ENCODE measurements at places on chromosomes 5 and 9.

- no peak for DNase-seq
Observed at GRCh38 chr9:131253891-131254491, 22.3 kb downstream of the FAM78A start.

DNA sequence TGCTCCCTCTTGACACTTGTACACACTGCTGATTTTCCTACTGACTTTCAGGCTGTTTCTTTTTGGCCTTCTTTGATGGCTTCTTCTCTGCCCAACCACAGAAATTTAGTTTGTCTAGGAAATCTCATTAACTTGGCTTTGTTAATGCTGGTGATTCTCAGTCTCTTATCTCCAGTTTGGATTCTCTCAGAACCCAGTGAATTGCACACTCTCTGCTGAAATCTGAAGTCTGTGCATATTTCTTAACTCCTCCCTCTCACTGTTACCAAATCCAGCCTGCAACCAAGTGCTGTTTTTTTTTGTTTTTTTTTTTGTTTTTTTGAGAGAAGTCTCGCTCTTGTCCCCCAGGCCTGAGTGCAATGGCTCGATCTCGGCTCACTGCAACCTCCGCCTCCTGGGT lies 117.2 kb downstream of the CDC42SE2 start:
- no peak for DNase-seq

DNA sequence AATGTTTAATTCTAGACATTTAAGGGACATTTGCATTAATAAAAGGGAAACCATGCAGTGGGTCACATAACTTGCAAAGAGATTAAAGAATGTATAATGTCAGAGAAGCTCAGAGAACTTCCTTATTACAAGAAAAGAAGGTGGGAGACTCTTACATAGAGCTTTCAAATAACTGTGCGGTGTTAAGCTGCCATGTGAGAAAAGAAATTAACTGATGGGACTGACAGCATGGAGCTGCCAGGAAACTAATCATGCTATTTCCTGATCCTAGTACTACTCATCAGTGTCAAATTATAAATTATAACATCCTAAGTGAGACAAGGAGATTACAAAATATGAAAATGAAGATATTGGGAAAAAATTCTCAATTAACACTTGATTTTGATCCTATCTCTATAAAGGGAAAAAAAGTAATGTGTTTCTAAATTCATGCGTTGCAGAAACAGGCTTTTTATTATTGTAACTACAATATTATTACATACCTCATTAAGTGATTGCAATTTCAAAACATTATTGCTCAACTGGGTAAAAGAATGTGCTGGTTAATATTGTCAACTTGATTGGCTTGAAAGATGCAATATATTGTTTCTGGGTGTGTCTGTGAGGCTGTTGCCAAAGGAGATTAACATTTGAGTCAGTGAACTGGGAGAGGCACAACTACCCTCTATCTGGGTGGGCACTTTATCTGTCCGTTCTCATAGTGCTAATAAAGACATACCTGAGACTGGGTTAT lies 609.5 kb upstream of the NUDT12 start:
- DNase-seq: no peak

DNA sequence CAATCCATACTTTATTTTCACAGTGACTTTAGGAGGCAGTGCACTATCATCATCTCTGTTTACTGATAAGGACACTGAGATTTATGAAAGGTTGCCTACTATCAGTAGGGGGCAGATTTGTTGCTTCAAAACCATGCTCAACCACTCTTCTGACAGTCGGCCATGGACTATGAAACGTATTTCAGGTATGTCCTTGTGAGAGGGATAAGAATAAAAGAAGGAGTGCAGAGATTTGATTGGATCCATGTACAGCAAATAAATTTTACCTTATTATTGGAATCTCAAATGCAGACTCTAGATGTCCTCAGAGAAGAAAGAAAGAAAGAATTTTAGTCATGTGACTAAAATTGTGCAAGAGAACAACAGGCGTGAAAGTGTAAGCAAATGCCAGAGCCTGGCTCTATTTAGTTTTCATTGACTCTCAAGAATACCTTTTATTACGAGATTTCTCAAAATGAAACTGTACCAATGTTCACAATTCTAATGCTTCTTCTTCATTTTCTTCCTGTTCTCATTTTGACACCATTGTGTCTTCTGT lies 296.6 kb upstream of the RASA1 start:
- no peak for DNase-seq

- DNase-seq: no peak
Observed at GRCh38 chr5:133847301-133847700, 121.1 kb downstream of the C5orf15 start.

- no peak for DNase-seq
Observed at GRCh38 chr9:16879416-16879815, 8.9 kb upstream of the BNC2 start.

GRCh38 chr5:116671211-116671736 lies 96.7 kb upstream of the SEMA6A start:
- DNase-seq: no peak

GRCh38 chr9:92535940-92536850 lies at the start of gene ECM2:
Gene ECM2, minus strand, starts transcription at chr9:92535990. Its CDS starts 13,124 bp downstream, at chr9:92522866.
- peak; percentile 48 for DNase-seq

DNA sequence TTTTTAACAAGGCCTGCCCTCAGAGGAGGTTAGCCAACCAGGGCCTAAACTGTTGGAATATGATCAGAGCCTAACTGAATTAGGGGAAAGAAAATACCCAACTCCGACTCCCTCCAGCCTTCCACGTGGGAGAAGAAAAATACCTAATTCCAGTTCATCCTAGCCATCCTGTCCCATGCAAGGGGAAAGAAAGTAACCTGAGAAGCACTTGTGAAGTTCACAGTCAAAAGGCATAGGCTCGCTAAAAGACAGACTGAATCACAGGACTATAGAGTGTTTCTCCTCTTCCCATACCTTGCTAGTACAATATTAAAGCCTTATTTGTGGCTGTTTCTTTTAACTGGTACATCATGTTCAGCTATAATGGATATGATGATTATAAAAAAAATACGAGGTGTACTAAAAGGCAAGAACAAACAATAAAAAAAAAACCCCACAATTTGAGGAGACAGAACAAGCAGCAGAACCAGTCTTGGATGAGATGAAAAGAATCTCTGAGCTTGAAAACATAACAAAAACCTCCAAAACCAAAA lies 18.0 kb upstream of the ATP10B start:
- no peak for DNase-seq

DNA sequence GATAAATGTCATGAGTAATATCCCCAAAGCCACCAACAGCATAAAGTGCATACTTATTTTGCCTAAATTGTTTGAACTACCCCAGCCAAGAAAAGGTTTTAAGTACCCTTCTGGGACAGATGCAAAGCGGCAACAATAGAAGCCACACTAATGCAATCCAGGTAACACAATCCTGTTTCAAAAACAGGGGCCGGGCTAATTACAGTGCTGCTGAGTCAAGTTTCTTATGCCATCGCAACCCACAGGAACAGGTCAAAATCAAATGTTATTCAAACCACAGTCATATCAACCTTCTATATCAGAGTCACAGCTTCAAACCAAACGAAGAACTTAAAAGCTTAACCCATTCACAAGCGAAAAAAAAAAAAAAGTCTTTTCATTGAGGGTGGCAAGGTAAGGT lies 28.3 kb downstream of the EBF1 start:
- DNase-seq: no peak

DNA sequence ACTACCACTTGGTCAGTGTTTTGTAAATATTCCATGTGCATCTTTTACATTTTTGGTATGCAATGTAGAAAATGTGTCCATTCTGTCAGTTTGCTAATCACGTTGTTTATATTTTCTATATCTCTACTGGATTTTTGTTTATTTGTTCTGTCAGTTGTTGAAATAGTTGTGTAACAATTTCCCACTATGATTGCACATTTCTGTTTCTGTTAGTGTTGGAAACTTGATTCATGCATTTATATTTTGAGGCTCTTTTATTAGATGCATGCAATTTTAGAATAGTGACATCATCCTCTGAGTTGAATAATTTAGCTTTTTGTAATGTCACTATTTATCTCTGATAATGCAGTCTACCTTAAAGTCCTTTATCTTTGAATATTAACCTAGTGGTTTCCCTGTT lies 25.8 kb upstream of the LECT2 start:
- no peak for DNase-seq

DNA sequence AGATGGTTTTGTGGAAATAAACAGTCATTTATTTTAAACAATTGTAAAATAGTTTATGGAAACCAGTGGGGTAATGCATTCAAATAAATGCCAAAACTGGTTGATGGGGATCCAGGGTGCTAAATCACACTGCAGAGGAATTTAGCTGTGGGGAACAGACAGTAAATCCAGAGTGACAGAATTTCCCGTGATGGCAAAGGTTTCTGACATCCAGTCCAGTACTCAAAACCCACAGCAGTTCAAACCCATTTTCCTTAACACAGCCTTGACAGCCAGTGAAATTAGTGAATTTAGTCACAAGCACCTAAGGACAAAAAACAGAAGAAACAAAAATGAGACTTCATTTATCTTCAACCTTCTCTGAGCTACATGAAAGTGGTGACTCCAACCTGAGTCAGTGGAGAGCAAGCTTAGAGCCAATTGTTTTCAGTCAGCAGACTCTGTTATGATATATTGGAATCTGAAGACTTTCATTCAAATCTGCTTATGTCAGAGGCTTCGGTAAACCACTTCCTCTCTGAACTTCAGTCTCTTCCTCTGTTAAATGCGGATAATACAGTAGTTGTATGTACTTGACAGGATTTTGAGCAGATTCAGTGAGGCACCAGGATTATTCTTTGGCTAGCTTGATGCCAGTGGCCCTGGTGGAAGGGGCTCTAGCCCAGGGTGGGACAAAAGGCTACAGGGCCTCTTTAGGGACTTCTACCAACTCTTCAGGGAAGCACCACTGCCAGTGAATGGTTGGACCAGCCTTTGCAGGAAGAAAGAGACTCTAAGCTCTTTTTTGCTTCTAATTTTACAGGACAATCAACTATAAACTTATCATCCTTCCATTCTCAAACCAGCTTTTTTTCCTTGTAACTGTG lies 185.3 kb downstream of the MAPKAP1 start:
- peak; percentile 83 for DNase-seq

DNA sequence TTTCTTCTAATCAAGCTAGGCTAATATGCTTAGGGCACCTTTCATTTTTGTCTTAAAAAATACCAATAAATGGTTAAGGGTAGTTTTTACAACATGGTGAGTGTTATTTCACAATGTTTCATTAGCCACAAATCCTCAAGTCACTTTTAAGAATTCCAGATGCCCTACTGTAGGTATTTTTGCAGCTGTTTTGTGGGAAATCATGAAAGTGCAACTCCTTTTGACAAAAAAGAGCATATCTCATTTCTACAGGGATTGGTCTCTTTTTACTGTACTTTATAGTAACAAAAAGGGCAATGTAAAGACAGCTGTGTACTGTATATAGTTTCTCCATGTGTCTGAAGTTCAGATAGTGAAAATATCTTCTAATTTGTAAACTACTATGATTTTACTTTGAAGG lies 28.3 kb upstream of the GAS1 start:
- DNase-seq: peak; percentile 31

DNA sequence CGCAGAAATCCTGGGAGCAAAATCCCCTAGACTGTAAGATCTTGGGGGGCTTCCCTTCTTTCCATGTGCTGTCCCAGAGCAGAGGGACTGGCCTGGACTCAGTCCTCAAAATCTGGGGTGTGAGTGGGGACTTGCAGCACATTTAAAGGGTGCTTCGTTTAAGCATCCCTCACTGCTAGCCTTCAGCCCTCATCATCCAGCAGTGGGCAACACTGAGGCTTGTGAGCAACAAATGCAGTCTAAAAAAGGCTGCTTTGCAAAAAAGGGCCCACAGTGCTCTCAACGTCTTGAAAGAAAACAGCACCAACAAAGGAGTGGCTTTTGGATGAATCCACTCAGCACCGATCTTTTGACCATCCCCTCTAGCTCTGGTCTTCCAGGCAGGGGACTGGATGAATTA lies 128.3 kb upstream of the TBC1D2 start:
- no peak for DNase-seq

GRCh38 chr5:163760498-163760897 lies 255.1 kb downstream of the MAT2B start:
- peak; percentile 6 for DNase-seq

- no peak for DNase-seq
Observed at GRCh38 chr5:75358117-75358516, 21.1 kb downstream of the HMGCR start.

DNA sequence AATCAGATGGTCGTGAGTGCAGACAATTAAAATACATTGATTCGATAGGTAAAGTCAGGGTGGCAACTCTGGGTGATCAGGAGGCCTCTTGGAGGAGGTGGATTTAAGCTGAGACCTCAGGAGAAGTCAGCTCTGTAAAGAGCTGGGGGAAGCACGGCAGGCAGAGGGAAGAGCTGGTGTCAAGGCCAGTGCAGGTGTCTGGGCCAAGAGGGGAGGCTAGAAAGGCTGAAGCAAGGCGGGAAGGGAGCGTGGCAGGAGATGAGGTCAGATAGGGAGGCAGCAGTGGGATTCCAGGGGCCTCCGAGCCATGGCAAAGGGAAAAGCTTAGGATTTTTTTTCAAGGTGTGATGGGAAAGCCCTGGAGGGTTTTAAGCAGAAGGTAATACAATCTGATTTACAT lies 178.7 kb downstream of the FSTL4 start:
- DNase-seq: no peak

- no peak for DNase-seq
Observed at GRCh38 chr5:72654231-72654630, 147.0 kb upstream of the ZNF366 start.

- DNase-seq: no peak
Observed at GRCh38 chr9:86445671-86446070, 91.5 kb upstream of the TUT7 start.

GRCh38 chr5:95045181-95045965 lies 239.5 kb downstream of the MCTP1 start:
- DNase-seq: no peak
